Stimulated activated CD8-positive, alpha-beta memory T cell treated with anti-CD3 and anti-CD28 coated beads, Interleukin-4, amount 100 ng/mL, for 4 hours (primary cell): ENCODE measurements at places on chromosomes 1 and 21.

- DNase-seq: no peak
These were observed 15.3 kb downstream of the RCAN1 start for GRCh38 chr21:34599534-34600101.

DNA sequence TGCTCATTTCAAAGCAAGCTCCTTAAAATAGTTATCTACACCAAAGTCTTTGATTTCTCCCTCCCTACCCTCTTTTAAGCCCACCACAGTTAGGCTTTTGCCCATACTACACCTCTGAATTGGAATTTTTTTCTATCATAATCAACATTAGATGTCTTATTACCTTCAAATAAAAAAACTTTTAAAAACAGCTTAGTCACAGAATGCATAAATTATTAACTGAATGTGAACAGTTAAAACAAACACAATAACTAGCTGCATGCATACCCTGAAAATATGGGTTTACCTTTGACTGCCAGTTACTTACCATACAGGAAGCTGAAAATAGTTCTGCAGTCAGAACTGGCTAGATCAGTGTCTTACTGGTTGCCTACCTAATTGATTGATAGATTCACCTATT lies 210.9 kb downstream of the TGFB2 start:
- no peak for DNase-seq

DNA sequence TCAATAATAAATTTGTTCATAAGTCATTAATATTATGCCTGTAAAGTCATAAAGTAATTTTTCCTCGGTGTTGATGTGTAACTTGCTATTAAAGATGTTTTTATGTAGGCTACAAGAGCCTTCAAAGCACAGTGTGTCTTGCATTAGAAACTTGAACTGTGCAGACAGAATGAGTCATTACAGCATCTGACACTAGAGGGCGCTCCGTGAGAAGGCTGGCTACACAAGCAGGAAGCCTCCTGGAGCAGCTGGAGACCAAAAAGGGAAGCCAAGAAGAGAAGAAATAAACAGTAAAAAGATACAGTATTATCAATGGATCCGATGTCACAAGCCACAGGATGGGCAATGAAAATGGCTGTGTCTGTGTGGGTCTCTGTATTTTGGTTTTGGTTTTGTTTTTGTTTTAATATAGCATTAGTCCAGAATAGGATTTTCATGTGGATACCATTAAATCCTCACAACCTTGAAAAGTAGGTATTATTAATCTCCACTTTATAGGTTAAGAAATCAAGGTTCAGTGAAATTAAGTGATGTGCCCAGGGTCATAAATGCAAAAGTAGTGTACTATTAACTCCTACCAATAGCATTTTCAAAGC lies 16.1 kb upstream of the LRRC8D start:
- peak; percentile 63 for DNase-seq

DNA sequence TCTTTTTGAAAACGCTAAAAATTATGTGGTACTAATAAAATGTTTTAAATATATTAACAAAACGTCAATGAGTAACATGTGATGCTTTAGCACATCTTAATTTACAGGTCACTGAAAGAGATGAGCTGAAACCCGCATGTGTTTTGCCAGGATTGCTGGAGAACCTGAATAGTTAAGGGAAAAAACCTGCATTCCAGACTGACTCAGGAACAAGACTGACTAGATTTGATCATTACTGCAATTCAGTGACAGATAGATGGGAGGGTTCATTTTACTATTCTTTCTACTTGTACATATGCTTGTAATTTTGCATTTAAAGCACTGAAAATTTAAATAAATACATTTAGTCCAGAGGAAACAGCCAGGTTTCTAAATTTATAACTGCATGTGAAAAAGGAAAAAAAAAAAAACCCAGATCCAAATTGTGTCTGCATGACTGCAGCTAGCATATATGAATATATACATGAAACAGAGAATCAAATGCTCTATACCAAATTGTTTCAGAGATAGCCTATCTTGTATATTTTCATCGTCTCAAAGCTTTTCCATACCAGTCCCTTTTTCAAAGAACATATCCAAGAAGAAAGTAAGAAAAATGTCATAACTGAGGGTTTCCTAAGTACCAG lies 71.7 kb downstream of the APP start:
- DNase-seq: no peak

- no peak for DNase-seq
These were observed 239.9 kb downstream of the DPYD start for GRCh38 chr1:97680894-97681293.

DNA sequence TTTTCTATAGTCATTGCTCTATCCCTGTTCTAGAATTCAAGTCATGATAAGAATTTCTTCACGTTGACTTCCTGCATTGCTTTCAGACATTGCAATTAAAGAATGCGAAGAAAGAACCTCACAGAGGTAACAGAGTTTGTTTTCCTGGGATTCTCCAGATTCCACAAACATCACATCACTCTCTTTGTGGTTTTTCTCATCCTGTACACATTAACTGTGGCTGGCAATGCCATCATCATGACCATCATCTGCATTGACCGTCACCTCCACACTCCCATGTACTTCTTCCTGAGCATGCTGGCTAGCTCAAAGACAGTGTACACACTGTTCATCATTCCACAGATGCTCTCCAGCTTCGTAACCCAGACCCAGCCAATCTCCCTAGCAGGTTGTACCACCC lies 10.6 kb downstream of the APCS start:
- DNase-seq: no peak

DNA sequence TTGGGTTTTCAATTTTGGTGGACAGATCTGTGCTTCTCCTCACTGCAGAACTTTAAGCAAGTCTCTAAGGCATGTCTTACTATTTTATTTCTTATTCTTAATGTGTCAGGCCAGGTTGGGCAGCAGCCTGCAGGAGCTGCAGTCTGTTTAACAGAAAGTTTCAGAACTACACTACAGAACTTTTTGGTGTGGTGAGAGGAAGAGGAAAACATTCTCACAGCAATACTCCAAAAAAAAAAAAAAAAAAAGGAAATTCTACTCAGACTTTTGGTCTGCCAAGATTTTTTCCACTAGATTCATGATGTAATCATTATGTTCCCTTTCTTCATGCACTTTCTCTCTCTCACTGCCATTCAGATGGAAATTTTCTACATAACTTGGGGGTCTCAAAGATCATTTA lies 255.2 kb downstream of the COL11A1 start:
- DNase-seq: no peak

DNA sequence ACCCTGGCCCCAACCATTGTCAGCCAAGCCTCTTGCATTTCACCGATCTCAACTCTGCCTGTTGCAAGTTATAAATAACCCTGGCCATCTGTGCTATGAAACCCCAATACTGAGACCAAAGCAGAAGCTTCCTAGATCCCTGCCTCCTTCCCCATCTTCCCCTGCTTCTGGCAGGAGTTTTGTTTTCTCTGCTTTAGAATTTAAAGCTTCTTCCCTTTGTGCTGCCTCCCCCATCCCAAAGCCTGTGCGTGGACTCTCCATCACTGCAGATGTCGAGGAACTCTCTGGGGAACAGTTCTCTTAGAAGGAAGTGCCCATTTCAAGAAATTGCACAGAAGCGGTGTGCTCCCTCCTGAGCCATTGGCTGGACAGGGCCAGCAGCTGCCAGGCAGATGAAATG lies 17.4 kb upstream of the MYOG start:
- DNase-seq: no peak

- DNase-seq: no peak
These were observed 50.7 kb downstream of the ZNF684 start for GRCh38 chr1:40582116-40582515.

- no peak for DNase-seq
These were observed 25.9 kb downstream of the GIPC2 start for GRCh38 chr1:78071696-78072095.

- no peak for DNase-seq
These were observed 6.3 kb upstream of the SYNJ1 start for GRCh38 chr21:32733990-32734613.

DNA sequence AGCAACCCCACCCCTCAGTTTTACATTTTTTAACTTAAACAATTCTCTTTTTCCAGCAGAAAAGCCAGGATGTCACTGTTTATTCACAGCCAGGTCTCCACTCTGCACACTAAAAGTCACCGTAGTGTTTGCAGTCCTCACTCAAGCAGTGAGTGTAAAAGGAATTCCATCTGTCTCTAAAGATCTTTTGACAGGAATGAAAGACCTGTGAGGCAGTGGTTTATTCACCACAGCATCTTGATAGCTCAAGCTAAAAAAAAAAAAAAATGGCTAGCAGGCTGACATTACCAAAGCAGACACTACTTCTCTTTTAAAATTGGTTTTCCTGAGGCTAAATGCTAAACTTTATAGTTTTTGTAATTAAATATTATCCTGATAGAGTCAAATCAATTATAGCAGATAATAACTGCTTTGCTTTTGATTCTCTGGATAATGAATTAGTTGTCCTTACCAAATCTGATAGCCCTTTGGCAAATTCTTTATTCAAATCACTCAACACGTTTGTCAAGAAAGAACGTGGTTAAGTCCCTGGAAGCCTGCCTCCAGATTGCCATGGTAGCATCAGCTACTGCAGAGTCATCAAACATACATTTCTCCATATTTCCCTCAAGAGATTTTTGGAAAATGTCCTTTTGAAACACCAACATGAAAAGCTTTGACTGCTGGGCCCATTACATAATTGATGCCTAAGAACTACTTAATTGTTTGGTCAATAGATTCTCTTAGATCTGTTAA lies 22.2 kb upstream of the SLC5A9 start:
- no peak for DNase-seq

DNA sequence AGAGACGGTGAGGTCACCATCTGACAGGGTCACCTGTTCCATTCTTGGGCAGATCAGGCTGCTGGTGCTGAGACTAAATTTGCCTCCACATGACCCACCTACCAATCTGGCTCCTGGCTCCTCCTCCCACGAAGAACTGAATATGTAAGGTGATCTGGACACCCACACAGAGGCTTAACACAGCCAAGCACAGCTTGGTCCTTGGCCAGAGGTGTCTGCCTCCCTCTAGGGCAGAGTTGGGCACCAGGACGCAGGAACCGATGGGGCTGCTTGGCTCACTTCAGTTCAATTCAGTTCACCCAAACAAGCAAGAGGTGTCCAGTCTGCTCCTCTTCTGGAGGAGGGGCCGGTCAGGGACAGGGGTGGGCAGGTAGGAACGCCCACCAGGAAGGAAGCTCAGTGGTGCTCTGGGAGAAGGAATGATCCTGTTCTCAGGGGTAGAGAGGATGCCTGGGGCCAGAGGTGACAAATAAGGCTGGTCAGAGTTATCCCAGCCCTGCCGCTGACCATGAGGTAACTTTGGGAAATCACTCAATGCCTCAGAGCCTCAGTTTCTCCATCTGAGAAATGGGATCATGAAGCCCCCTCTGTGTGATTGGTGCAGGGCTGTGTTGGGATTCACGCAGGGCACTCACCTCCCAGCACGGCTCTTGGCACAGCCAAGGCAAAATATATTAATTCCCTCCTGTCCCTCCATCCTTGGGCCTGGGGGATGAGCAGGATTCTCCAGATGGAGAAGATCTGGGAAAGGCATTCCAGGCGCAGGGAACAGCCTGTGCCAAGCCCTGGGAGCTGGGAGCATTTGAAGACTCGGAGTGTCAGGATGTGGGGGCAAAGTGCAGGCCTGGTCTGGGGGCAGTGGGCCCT lies 284.5 kb downstream of the PTPRU start:
- DNase-seq: no peak

GRCh38 chr1:151596166-151596953 lies 15.5 kb upstream of the SNX27 start:
- no peak for DNase-seq

- no peak for DNase-seq
These were observed 142.0 kb upstream of the ZNHIT6 start for GRCh38 chr1:85850238-85850637.

GRCh38 chr1:91572044-91572443 lies 71.4 kb downstream of the CDC7 start:
- DNase-seq: no peak

GRCh38 chr1:8463144-8463927 lies 145.4 kb downstream of the SLC45A1 start:
- no peak for DNase-seq

DNA sequence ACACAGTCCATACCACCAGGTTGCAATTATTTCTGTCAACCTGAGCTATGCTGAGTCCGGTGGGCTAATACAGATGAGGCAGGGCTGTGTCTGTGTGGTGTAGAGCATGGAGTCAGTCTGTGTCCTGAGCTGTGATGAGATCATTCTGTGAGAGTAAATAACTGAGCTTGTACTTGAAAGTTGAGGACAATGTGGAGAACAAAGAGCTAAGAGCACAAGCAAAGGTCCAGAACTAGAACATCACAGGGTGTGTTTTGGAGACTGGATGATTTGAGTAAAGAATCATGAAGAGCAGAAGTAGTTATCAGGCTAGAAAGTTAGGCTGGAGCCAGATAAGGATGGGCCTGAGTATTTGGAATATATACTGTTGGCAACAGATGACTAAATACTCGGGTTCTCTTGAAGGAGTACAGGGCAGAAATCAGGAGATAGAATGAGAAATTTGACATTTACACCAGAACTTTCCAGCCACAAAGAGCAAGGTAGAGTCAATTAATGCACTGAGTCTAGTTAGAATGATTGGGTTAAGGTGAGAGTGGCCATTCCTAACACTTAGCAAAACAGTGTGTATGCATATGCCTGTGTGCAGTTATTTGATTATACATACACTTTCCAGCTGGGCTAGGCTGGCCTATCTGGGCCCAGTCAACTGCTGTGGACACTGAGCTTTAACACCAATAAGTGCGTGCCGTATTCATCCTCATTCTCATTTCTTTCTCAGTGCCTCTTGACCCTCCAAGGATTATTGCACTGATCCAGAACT lies 48.8 kb downstream of the LEPR start:
- no peak for DNase-seq

GRCh38 chr1:204463125-204464060 lies 31.2 kb downstream of the PIK3C2B start:
- no peak for DNase-seq

- no peak for DNase-seq
These were observed 625.8 kb upstream of the ADGRL2 start for GRCh38 chr1:81174811-81175476.

DNA sequence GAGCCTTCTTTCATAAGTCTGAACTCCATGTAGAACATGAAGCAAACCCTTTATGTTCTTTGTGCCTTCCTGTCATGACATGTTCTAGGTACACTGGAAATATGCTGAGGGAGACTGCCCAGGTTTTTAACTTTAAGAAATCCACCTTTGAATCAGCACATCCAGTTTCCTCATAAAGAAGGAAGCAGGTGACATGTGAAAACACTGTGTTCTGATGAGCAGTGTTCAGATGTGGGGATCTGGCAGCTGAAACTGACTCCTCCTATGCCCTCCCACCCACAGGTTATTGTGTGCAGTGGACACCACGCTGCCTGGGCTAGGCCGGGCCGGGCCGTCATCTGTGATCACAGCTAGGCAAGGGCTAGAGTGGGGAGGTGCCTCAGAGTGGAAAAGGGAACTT lies 51.1 kb downstream of the CNN3 start:
- DNase-seq: no peak

- DNase-seq: no peak
These were observed 382.8 kb downstream of the AMY1C start for GRCh38 chr1:104132382-104132973.
